AG10803 (cell line): ENCODE measurements at places on chromosomes 3 and 15.

DNA sequence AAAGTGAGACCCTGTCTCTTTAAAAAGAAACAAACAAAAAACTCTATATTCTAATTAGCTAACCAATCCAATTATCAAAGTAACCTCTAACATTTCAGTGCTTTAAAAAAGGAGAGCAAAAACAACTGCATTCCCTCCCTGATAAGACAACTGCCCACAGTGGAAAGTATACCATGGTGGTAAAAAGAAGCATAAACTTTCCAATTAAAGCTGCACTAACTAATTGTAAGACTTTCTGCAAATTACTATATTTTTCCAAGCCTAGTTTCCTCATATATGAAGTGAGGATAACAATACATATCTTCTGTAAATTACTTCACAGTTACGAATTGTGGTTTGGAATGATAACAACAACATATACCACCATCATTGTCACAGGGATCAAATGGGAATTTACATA, 35.5 kb downstream of the STAG1 start:
- no peak for DNase-seq

DNA sequence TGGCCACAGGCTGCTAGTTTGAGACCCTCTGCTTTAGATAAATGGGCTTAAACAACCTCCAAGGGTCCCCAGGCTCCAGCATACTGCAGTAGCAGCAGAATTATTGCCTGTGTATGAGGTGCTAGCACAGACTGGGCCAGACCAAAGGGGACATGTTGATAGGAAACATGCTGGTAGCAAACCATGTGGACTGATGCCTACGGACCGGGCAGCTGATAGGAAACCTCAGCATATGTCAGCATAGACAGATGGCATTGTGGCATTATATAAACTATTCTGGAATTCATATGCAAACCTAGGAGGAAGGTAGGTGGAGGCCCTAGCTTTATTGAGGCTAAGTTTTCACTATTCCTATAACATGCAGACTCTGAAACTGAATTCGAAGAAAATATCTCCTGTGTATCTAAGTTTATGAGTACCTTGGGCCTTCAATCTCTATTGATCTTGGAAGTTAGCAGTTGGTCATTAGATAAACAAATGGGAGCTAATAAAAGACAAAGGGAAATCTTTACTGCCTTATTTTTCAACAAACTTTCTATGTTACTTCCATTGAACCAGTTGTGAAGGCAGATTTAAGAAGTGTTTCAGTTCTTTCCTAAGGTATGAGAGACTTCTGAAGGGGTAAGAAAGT, 1.7 kb upstream of the HGD start:
- no peak for DNase-seq

DNA sequence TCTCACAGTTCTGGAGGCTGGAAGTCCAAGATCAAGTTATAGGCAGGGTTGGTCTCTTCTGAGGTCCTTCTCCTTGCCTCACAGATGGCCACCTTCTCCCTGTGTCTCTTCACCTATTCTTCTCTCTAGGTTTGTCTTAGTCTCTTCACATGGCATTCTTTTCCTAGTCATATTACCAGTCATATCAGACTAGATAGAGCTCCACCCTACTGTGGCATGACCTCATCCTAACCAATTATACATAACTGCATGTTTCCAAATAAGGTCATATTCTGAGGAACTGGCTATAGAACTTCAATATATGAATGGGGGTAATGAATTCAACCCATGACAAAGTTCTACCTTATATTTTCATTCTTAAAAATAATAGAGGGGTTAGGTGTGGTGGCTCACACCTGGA, 196.4 kb upstream of the UBE3A start:
- DNase-seq = no peak

- DNase-seq = no peak
Measured at GRCh38 chr3:138477120-138477519, 42.7 kb downstream of the ESYT3 start.

DNA sequence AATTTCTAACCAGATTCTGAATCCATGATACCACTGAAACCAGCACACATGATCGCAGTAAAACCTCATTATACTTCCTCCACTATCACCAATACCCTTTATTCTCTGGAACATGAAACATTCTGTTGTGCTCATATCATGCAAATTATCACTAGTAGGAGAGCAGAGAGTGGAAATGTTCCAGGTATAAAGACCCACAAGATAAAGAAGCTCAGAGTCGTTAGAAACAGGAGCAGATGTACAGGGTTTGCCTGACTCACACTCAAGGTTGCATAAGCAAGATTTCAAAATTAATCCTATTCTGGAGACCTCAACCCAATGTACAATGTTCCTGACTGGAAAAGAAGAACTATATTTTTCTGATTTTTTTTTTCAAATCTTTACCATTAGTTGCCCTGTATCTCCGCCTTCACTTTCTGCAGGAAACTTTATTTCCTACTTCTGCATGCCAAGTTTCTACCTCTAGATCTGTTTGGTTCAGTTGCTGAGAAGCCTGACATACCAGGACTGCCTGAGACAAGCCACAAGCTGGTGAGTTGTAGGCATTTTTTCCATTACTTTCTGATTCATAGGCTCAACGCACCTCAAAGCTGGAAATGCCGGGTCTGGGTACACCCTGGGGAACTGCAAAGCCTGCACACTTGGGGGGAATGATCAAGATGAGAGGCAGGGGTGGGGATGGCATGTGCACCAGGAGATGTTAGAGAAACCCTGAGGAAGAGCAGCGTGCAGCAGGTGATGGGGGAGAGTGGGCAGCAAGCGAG, at the start of gene CCR2:
Gene CCR2, plus strand, starts transcription at position 465 of the 764 bp plus-strand sequence. CDS start 3,417 bp downstream, outside the sequence.
- DNase-seq = no peak

GRCh38 chr3:129343643-129344360, 65.1 kb downstream of the HMCES start:
- peak; percentile 14 for DNase-seq

DNA sequence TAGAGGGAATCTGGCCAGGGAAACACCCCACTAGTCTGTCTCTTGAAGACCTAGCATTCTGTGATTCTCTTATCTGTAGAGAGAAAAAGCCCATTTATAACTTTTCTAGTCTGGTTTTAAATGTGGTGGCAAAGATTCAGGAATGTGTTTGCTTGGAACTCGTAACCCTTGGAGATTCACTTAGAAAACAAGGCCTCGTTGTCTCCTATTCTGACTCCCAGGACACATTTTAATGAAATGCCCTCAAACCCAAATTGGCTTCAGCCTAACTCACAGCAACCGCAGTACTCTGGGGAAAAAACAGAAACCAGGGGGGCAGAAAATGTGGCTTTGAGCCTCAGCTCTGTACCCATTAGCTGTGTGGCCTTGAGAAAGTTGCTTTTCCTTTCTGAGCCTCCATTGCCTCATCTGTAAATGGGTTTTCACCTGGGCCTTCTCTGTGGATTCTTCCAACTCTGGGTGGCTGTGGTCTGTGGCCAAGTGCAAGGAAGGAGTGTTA, 36.5 kb downstream of the RPLP1 start:
- peak; percentile 77 for DNase-seq

DNA sequence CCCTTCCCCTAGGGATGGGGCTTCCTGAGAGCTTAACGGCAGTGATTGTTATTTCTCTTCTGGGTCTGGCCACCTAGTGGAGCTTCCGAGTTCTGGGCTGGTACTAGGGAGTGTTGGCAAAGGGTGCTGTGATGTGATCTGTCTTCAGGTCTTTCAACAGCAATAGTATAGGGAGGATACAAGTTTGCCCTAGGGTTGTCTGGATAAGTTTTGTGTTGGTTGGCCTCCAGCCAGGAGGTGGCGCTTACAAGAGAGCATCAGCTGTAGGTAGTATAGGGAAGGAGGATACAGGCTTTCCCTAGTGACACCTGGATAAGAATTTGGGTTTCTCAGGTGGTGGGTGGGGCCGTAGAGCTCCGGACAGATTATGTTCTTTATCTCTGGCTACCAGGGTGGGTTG, 19.2 kb upstream of the CPOX start:
- DNase-seq = no peak
